Right lobe of liver (tissue), 6 donors: ENCODE measurements at places on chromosomes 11 and 22.

- DNase-seq, result no peak
Observed at GRCh38 chr11:14111496-14111895, 149.0 kb downstream of the SPON1 start.

- DNase-seq, result no peak
Observed at GRCh38 chr11:20066013-20066782, 94.1 kb downstream of the DBX1 start.

DNA sequence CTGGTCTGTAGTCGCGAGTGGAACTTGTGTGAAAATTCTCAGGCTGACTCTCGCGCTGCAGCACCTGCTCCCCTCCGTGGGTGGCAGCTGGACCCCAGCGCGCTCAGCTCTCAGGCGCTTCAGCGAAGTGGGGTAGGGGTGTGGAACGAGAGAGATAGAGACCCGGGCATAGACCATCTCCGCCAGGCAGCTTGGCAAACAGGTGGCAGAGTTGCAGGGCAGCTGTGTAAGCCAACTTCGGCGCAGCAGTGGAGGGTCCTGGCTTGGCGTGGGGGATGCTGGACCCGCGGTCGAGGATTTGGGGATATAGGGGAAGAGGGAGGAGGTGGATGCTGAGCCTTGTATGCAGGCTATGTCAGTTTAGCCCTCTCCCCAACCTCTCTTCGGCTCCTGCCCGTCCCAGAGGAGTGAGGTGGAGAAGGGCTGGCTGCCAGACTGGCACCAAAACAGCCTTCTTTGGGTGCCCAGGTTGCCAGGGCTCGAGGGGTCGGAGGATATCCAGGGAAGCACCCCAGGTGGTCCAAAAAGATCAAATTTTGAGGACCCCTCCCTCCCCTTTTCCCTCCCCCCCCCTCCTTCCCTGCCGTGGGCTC lies 746 bp upstream of the CALCB start:
- no peak for DNase-seq

GRCh38 chr11:73652856-73653559 lies 6.6 kb downstream of the PLEKHB1 start:
- no peak for DNase-seq

- DNase-seq, result peak; percentile 14
Observed at GRCh38 chr22:47395481-47395880, 633.0 kb downstream of the TBC1D22A start.

GRCh38 chr22:47423861-47424820 lies 661.7 kb downstream of the TBC1D22A start:
- DNase-seq, result no peak

DNA sequence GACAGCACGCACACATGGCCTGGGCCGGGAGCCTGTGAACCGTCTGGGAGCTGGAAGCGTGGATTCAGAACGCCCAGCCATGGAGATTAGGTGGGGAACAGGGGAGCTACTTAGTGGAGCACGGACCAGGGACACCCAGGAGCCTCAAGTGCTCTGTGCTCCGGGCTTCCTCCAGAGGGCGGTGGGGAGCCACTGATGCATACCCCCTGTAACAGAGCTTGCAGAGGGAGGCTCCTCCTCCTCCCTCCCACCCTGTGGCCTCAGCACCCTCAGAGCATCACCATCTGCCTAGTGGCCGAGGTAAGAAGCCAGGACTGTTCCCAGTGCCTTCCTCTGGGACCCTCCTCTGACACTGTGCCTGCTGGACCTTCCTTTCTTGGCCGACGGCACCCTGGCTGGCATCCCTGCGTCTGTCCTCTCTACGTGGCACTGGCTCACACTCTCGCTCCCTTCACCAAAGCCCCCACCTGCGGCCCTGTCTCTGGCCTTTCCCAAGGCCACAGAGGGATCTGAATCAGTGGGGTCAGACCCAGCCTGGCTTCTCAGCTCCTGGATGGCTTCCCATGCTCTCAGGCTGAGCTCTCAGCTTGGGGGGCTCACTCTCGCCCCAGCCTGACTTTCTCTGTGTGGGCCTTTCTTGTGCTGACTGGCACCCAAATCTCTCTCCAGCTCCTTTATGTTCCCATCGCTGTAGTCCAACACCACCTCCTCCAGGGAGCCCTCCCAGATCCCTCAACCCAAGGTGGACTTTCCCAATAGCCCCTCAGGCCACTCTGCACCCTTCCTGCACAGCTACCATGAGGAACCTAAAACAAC lies 780.9 kb downstream of the BRD1 start:
- no peak for DNase-seq

- peak; percentile 46 for DNase-seq
Observed at GRCh38 chr11:8206251-8207079, 37.6 kb upstream of the RIC3 start.

- peak; percentile 46 for DNase-seq
Observed at GRCh38 chr11:89490981-89491690, at the start of gene NOX4. NOX4 (minus strand) TSS chr11:89491375; CDS start chr11:89491246, 129 bp downstream.

DNA sequence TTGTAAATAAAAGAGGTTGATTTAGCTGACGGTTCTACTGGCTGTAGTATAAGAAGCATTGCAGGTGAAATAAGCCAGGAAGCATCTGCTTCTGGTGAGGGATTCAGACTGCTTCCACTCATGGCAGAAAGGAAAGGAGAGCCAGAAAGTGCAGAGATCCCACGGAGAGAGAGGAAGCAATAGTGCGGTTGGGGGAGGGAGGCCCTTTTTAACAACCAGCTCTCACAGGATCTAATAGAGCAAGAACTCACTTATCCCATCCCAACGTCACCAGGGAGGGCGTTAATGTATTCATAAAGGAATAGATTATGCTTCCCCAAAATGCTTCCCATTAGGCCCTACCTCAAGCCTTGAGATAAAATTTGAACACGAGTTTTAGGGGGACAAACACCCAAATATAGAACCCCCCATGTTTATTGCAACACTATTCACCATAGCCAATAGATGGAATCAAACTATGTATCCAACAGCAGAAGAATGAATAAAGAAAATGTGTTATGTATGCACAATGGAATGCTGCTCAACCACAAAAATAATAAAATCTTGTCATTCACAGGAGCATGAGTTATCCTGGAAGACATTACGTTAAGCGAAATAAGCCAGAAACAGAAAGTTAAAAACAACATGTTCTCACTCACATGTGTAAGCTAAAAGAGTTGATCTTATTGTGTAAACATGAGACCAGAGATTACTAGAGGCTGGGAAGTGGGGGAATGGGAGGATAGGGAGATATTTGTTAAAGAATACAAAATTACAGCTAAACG lies 908.3 kb upstream of the ANO3 start:
- DNase-seq, result no peak

DNA sequence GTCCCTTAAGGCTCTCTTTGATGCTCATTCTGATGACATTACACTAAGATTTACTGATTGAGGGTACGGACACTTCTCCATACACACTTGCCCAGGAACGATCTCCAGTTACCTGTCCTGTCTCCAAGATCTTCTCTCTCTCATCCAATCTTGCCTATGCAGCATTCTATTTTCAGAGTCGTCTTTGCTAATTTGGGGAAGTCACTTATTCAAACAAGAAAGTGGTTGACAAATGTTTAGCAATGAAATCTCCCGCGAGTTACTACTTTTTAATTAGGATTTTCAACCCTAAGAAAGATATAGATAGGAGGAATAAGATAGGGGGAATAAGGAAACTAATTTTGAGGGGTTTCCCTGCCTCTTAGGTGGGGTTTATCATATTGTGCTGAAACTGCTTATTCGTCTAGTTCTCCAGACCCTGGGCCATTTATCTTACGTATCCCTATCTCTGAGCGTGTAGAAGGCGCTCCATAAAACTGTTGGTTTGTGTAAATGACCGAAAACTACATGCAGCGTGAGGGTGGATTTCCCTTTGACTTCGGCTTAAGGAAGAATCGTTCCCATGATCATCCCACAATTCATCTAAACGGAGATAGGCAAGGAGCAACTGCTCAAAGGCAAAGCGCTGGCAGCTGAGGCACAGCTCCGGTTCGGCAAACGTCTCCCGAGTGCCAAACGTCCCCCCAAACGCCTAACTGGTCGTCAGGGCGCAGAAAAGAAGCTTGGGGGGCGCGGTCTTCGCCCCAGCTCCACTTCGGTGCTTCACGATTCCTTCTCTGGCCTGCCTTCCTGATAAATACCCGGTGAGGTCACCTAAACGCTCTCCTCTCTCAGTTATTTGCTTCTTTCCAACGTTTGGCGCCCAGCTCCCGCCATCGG lies 804 bp downstream of the APIP start:
- DNase-seq, result no peak

DNA sequence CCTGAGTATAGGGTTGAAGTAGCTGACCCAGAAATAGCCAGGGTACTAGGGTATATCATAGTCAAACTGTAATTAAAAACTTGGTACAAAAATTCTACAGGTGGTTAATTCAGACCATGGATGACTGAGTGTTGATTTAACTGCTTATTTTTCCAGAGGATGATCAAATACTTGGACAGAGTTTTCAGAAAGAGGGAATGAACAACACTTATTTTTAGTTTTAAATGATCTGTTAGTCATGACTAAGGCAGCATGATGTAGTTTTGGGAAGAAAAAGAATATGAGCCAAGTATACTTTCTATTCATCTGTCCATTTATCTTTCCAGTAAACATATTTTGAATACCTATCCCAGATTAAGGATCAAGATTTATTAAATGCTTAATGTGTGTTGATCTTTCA lies 19.8 kb upstream of the CCDC89 start:
- no peak for DNase-seq

DNA sequence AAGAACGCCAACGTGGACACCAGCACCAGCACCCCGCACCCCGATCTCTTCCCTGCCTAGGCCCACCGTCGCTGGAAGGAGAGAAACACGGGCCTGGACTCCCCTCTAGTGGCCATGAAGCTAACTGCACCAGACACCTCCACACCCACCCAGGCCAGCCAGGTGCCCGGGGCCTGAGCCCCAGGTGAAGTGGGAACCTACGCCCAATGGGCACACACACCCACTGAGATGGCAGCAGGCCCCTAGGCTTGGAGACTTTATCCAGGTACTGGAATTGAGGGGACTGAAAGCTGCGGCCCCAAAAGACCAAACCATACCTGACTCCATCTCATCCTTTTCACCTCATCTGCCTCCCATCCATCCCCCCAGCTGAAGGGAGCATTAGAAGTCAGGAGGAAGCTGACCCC lies 81.0 kb downstream of the BUD13 start:
- DNase-seq, result peak; percentile 65

GRCh38 chr11:71443736-71444445 lies 4.3 kb downstream of the DHCR7 start:
- no peak for DNase-seq

DNA sequence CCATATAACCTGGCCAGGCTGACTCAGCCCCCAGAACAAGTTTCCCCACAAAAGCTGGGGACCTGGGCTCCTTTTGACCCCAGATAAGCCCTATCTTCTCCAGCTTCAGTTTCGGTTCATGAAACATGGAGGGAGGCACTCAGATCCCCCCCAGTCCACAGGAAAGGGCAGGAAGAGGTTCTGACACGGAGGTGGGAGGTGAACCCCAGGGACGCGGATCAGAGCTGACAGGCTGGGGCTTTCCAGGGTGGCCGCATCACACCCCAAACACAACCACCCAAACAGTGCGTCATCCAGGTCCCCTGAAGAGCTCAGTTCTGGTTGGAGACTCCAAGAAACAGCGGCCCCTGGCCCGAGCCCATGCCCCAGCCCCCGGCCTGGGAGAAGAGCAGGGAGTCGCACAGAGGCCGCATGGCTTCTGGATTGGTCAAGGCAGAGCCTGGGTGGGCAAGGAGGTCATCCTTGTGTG lies 44.3 kb upstream of the A4GALT start:
- DNase-seq, result no peak

DNA sequence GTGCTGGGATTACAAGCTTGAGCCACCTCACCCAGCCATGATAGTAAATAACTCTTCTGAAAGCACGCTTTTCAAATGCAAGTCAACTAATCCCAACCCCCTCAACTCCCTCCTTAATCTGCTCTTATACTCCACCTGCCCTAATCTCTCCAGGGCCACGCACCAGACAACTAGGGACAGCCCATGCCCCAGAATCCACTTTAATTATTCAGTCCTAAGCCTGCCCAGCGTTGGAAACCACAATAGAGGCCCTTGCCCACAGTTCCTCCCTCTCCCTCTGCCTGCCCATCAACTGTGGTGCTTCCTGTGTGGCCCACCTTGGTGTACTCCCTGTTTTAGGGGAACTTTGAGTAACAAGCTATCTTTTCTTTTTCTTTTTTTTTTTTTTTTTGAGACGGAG lies 2.7 kb upstream of the VPREB3 start:
- no peak for DNase-seq

DNA sequence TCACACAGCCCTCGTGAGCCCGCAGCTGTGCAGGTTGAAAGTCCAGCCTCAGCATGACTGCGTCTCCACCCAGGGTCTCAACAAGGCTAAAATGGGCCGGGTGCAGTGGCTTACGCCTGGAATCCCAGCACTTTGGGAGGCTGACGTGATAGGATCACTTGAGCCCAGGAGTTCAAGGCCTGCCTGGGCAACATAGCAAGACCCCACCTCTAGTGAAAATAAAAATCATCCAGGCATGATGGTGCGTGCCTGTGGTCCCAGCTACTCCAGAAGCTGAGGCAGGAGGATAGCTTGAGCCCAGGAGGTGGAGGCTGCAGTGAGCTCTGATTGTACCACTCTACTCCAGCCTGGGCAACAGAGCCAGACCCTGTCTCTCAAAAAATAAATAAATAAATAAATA lies 100.8 kb upstream of the PRR5 start:
- no peak for DNase-seq

- DNase-seq, result peak; percentile 81
Observed at GRCh38 chr11:3042496-3043314, 14.5 kb downstream of the CARS1 start.

DNA sequence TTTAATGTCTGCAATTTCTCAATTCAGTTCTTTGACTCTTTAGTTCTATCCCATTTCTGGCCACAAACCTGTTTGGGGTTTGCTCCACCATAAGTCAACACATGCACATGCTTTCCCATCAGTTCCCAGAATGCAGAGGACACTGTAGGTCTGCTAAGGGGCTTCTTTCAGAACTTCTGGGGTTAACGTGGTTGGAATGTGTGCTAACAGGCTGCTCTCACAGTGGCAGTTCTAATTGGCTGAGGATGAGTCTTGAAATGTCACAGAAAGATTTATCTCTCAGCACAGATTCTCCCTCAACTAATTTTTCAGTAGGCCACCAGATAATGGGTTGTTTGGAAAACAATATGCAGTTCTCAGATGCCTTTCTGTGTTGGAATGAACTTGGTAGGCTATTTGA lies 703.4 kb downstream of the NTM start:
- no peak for DNase-seq

DNA sequence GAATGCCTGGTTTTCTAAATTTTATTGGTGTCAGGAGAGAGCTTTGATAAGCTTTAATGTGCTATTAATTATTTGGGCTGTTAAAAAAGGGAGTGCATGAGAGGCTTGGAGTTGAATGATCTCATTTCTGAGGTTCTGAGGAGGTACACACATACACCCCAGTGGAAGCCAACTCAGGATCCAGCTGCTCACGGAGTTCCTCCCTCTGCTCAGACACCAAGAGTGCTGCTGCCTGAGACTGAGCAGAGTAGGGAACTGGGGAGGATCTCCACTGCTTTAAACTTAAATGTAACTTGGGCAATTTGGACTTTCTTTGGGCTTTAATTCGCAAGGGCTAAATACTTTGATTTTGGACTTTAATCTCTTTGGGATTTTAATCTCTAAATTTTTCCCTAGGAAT lies 414.4 kb upstream of the CADM1 start:
- no peak for DNase-seq

GRCh38 chr22:43969989-43970755 lies 14.9 kb downstream of the SAMM50 start:
- DNase-seq, result no peak
